A549 treated with Mapracorat at 1 μM for 4 hours (cell line): ENCODE measurements at places on chromosomes 6 and 20. TPM values are rescaled to one million over a fixed set of nuclear protein-coding genes. Genes with fewer than 3 reads are reported as not detected.

Gene PDE10A
- 23.4 to 29.8 TPM (median 27.4 TPM) in 5 replicates for total RNA-seq

Gene BCKDHB
- total RNA-seq = 4.7 to 6.5 TPM (median 5.4 TPM) in 5 replicates

Gene PBOV1
- not detected in 5 replicates for total RNA-seq

Gene C6orf132
- 1.9 to 3.0 TPM (median 2.5 TPM) in 5 replicates for total RNA-seq

Gene DCDC2
- total RNA-seq = 2.3 to 3.9 TPM (median 2.8 TPM) in 5 replicates

Gene ZBTB46
- total RNA-seq = 0.75 to 1.1 TPM (median 0.92 TPM) in 5 replicates

Gene BPIFB2
- total RNA-seq = not detected in 5 replicates

Gene OXT
- total RNA-seq = not detected in 5 replicates

Gene TSPO2
- not detected in 5 replicates for total RNA-seq

Gene CCM2L
- 0.27 to 0.61 TPM (median 0.35 TPM) in 5 replicates for total RNA-seq

Gene SLC35D3
- total RNA-seq = 0.05 to 0.14 TPM (median 0.12 TPM) in 3 of 5 replicates, not detected in the others

Gene SLC24A3
- total RNA-seq = not detected in 5 replicates

Gene TNFAIP3
- 20.2 to 30.8 TPM (median 21.2 TPM) in 5 replicates for total RNA-seq

Gene COL9A1
- not detected in 5 replicates for total RNA-seq

Gene TSPYL1
- total RNA-seq = 25.0 to 29.7 TPM (median 28.5 TPM) in 5 replicates

Gene HLA-DOA
- not detected in 5 replicates for total RNA-seq

Gene SLC52A3
- total RNA-seq = 0.32 to 0.57 TPM (median 0.48 TPM) in 5 replicates

Gene LY6G5C
- 0.92 to 1.6 TPM (median 1.1 TPM) in 5 replicates for total RNA-seq

Gene TMEM244
- not detected in 5 replicates for total RNA-seq

Gene L3MBTL3
- 2.0 to 3.3 TPM (median 3.1 TPM) in 5 replicates for total RNA-seq

Gene SIGLEC1
- total RNA-seq = 0.01 to 0.02 TPM (median 0.02 TPM) in 3 of 5 replicates, not detected in the others

Gene TP53TG5
- total RNA-seq = not detected in 5 replicates

Gene TAPBP
- 34.5 to 39.4 TPM (median 36.1 TPM) in 5 replicates for total RNA-seq

Gene DEF6
- total RNA-seq = 0.10 to 0.19 TPM in 2 of 5 replicates, not detected in the others

Gene VEGFA
- 27.8 to 33.9 TPM (median 29.9 TPM) in 5 replicates for total RNA-seq

Gene LAMA4
- total RNA-seq = 1.1 to 1.4 TPM (median 1.2 TPM) in 5 replicates

Gene SLC17A9
- total RNA-seq = 0.06 to 0.18 TPM (median 0.09 TPM) in 3 of 5 replicates, not detected in the others
